Hematopoietic multipotent progenitor cell treated with erythropoietin and hydrocortisone succinate and interleukin-3 and kit ligand, for 15 days (in vitro differentiated cells): ENCODE measurements at places on chromosomes 6 and 20.

DNA sequence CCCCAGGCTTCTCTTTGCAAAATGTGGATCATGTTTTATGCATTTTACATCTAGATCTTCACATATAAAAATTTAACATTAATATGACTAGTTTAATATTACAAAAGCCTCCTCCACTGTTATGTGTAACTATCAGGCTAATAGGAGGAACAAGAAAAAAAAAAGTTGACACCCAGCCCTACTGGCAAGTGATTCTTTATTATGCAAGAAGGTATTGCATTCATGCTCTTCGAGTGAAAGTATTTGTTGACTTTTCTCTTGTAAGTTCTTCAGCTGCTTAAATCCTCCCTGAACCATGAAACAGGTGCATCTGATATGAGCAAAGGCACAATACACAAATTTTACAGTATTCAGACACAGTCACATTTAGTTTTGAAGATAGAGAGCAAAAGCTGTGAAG, 716 bp upstream of the HLA-DQB2 start:
- no peak for DNase-seq

GRCh38 chr6:105982761-105983540, 103.2 kb upstream of the PRDM1 start:
- no peak for DNase-seq

DNA sequence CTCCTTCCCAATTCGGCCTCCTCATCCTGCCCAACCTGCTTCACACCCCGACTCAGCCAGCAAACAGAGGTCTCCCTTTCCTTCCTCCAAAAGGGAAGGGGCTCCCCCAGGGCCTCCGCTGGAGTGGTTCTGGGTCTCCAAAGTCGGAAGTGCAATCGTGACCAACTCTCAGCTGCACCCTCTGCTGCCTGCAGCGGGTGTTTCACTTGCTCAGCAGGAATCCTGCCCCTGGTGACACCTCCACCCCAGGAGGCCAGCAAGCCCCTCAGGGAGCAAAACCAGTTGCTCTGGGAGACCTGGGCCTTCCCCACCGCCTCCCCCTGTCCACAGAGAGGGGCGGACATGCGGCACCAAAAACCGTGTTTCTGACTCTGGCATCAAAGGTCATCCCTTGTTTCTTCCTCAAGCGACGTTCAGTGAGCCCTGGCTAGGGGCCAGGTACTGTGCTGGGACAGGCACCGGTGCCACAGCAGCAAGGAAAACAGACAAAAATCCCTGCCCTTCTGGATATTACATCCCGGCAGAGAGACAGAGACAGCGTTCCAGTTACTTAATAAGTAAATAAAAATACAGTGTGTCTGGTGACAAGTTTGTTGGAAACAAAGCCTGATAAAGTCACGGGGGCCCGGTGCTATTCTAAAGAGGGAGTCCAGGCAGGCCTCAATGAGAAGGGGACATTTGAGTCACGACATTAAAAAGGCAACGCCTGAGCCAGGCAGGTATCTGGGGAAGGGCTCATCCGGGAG, 219.0 kb downstream of the BMP7 start:
- no peak for DNase-seq

DNA sequence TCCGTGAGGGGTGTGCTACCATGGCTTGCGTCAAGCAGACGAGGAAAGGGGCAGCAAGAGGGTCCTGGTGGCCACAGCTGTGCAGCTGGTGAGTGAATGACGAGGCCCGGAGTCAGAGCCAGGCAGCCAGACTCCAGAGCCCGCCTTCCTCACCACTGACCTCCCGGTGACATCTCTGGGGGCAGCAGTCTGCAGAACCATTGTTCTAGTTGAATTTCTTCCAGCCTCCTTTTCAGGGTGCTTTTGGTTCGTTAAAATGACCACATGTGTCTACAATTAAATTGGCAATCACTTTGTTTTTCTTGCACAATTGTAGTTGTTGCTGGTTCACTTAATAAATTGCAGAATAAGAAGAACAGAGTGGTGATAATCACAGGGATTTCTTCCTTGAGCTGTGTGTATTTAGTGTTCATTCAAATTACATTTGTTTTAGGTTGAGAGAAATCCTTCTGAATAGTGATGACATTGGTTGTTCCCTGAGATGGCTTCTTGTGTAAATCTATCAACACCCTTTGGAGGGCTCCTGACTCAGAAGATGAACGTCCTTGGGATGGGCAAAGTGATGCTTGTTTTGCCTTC, 96.4 kb downstream of the TULP4 start:
- DNase-seq: no peak

DNA sequence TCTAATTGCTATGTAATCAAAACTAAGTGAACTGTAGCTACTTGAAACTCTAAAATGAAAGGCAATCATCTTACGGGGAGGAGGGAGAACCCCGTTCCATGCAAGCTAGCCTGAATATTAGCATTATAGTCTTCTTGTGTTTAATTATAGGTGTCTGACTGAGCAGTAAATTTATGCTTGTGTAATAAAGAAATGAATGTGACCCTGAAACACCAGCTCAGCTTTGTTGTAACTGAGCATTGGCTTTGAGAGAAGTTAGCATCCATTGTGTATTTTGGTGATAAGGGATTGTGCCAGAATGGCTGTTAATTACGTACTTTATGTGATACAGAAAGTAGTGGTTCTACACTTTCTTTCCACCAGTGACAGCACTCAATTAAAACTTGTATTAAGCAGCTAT, 86.9 kb downstream of the QKI start:
- no peak for DNase-seq

GRCh38 chr6:6515691-6516607, 72.6 kb upstream of the LY86 start:
- no peak for DNase-seq

GRCh38 chr6:43173591-43174262, 2.7 kb downstream of the SRF start:
- DNase-seq: no peak

DNA sequence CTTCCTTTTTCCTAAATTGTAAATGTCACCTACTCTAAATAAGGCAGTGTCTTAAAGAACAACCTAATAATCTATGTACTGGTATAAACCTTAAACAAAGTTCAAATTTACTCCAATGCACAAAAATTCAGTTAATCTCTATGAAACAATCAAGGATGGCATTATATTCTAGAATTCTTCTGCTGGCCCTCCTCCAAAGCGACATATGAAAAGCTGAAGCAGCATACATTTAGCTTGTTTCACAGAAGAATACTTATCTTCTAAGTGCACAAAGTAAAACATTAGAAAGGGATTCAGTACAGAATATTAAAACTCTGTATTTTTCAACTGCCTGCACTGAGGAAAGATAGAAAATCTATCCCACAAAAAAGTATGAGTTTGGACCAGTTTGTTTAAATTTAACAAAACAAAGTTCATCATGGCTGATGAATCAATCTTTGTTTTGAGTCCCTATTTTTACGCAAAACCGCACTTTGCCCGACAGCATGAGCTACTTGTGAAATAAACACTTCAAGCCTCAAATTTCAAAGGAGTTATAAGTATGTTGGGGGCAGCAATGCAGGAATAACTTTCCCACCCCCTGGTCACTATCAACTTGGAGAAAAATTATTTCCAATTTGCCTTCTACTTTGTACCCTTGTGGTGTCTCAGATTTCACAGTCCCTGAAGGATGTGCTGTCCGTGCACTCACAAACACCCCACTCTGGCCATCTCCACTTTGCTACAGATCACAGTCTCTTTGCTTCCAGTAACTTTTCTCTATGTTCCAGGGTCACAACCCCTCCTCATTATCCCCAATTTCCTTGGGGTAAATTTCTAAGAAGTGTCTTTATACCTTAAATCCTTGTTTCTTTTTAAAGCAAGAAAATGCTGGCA, 238.2 kb downstream of the PRKN start:
- DNase-seq: no peak

GRCh38 chr6:105633814-105634213, 230.9 kb upstream of the PREP start:
- no peak for DNase-seq

GRCh38 chr6:126388104-126388598, 48.2 kb downstream of the CENPW start:
- no peak for DNase-seq
